ENCODE measurements at places on chromosomes 5 and 9.

DNA sequence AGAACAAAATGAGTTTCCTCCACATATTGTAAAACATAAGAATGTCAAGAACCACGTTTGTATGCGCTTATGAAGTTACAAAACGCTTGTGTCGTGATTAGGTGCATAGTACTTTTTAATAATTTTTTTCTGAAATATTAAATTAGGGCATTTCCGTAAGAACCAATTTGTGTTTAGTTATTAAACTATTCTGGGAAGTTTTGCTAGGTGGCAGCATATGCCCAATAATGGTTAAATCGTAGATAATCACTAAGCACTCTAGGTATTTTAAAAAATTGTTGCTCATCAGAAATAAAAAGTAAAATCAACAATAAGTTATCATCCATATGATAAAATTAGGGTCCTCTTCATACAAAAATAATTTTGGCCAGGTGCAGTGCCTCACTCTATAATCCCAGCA is 5.4 kb downstream of the SRFBP1 start:
- DNase-seq: no peak

GRCh38 chr5:139046551-139046950 is 151.6 kb downstream of the SIL1 start:
- no peak for DNase-seq

DNA sequence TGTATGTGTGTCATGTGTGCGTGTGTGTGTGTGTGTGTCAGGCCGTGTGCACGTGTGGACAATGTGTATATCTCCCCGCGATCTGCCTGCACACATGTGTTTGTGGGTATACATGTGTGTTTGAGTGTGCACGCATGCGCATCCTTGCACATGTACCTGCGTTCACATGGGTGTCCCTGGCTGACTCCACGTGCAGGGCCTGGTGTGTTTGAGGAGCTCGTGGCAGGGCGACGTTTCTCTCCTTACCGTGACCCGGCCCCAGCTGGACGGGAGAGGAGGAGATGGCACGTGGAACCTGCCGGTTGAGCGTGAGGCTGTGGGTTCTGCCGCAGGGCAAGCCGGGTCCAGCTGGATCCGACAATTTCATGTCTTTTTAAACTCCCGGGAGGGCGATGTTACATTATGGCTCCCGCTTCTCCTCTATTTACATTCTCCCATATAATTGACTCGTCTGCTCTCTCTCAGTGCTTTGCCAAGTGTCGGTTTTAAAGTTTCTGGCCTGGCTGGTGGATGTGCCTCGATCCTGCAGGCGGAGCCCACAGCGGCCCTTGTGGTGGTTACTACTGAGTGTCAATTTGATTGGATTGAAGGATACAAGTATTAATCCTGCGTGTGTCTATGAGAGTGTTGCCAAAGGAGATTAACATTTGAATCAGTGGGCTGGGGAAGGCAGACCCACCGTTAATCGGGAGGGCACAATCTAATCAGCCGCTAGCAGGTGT is 5.9 kb downstream of the COL5A1 start:
- no peak for DNase-seq

DNA sequence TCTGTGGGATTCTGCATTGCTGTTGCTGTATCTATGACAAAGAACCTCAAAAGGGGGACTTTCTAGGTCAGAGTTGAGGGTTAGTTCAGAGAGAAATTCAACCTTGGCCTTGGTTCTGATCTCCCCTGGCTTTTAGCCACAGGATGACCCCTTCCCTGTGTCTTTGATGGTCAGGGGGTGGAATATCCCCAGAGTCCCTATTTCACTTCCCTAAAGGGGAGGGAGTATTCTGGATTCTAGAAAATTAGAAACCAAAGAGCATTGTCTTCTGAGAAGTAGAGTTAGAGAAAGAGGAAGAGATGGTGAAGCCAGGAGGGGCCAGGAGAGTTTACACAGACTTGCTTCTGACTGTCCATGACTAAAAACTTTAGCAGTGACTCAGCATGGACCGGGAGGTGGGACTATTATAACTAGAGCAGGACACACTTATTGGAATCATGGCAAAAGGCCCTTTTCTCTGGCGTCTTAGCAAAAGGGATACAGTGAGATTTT is 56.2 kb upstream of the LPAR1 start:
- DNase-seq: no peak

DNA sequence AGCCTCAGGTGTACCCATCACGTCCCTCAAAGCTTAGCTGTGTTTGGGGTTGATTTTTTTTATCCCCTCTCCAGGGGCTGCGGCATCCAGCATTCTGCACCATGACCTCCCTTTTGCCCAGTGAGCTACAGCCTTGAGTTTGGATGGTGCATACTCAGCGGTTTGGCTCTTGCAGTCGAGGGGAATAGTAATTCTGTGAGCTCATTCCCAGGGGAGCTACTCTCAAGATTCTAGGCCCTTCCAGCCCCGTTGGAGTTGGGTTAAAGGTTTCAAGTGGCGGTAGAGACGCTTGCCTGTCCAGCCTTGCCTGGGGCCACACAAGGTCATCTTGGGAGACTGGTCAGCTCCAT is 102.2 kb upstream of the SPRY4 start:
- no peak for DNase-seq

GRCh38 chr5:168463081-168463480 is 23.2 kb upstream of the RARS1 start:
- DNase-seq: no peak

- no peak for DNase-seq
These were observed 5.3 kb downstream of the CDK9 start for GRCh38 chr9:127791085-127791484.

DNA sequence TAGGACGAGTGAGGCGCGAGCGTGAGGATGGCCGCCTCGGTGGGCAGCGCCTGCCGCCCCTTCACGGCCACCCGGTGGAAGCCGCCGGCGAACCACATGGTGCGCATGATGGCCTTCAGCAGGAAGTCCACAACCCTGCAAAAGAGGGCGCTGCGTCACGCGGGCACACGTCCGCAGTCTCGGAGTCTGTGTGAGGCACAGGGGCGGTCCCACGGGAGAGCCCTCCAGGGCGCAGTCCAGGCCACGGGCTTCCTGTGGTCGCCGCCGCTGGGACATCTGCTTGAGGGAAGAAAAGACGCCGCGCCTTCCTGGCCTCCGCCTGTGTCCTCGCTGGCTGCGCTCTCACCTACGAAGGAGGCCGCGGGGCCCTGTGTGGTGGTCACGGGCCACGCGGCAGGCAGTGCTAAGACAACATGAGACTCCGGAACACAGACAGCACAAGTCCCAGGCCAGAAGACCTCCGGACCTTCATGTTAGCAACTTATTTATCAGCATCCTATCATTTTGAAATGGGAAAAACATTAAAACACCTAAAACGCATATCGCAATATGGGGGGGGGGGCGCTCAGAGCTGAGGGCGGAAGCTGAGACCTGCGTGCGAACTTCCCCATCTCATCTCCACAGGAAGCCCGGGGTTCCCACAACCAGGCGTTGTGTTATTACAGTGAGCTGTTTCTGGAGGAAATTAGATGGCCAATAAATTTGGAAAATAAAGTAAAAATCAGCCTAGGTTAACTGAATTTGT is 28.8 kb downstream of the LPCAT1 start:
- DNase-seq: no peak

DNA sequence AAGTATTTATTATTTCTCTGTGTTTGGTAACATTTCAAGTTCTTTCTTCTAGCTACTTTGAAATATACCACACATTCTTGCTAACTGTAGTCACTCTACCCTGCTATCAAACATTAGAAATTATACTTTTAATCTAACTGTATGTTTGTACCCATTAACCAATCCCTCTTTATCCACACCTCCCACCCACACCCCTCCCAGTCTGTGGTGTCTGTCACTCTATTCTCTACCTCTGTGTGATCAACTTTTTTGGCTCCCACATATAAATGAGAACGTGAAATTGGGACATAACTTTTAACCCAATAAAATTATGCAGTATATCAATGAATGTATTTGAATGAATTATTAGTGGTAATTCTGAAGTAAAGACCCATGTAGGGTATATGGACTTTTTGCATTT is 79.7 kb downstream of the PBX3 start:
- no peak for DNase-seq

GRCh38 chr5:114361724-114362196 is at the start of gene KCNN2:
KCNN2 (plus strand) TSS chr5:114362070; CDS start chr5:114362140, 70 bp downstream.
- no peak for DNase-seq

DNA sequence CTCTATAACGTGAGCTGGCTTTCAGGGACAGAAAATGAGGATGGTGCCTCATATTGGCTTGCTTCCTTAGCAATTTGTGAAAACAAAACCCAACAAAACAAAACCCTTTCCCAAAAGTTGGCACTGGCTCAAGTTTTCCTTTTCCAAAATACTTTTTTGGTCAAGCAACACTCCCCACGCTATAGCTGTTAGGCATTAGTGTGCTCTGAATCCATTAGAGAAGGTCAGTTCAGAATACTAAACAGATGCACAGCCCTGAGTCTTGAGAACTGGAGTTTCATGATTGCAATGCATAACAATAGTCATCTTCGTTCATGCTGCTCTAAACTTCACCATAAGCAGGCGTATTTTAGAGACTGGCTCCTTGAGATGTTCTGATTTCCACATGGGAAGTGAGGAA is 172.0 kb upstream of the KLF9 start:
- no peak for DNase-seq

DNA sequence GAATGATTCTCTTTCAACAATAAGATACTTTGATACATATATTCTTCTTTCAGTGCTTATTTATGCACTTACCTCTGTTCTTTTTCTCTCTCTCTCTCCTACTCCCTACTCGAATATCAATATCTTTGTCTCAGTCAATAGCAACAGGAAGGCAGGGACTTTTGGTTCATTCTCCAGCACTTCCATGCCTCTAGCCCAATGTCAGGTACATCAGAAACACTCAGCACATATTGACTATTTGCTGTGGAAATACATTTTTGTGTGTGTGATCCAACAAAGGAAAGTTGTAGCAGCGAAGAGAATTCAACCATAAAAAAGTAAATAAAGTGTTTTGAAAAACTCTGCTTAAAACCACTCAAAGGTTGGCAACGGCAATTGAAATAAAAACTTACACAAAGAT is 12.6 kb downstream of the DIRAS2 start:
- DNase-seq: no peak

DNA sequence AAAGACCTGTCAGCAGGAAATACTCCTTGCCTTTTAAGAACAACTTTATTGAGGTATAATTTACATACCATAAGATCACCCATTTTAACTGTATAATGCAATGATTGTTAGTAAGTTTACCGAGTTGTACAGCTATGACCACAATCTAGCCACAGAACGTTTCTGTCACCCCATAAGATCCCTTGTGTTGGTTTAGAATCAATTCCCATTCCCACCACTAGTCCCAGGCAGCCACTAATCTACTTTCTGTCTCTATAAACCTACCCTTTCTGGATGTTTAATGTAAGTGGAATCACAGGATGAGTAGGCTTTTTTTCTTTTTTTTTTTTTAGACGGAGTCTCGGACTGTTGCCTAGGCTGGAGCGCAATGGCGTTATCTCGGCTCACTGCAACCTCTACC is 4.4 kb downstream of the GPR107 start:
- no peak for DNase-seq

GRCh38 chr9:112705768-112706427 is 12.0 kb downstream of the INIP start:
- no peak for DNase-seq

DNA sequence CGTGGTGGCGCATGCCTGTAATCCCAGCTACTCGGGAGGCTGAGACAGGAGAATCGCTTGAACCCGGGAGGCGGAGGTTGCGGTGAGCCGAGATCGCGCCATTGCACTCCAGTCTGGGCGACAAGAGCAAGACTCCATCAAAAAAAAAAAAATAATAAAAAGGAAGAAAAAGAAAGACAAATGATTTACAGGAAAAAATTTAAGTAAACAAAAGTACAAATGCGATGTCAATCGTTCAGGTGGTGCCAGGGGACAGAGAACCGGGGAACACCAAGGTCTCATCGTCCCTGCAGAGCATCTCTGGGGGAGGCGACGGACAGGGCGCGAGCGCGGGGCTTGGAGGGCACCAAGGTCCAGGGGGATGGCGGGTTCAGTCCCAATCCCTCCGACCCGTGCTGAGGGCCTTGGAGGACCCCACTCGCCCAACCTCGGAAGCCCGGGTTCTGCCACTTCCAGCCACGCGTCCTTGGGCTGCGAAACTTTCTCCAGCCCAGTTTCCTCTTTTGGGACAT is 607 bp upstream of the HNRNPAB start:
- DNase-seq: no peak

DNA sequence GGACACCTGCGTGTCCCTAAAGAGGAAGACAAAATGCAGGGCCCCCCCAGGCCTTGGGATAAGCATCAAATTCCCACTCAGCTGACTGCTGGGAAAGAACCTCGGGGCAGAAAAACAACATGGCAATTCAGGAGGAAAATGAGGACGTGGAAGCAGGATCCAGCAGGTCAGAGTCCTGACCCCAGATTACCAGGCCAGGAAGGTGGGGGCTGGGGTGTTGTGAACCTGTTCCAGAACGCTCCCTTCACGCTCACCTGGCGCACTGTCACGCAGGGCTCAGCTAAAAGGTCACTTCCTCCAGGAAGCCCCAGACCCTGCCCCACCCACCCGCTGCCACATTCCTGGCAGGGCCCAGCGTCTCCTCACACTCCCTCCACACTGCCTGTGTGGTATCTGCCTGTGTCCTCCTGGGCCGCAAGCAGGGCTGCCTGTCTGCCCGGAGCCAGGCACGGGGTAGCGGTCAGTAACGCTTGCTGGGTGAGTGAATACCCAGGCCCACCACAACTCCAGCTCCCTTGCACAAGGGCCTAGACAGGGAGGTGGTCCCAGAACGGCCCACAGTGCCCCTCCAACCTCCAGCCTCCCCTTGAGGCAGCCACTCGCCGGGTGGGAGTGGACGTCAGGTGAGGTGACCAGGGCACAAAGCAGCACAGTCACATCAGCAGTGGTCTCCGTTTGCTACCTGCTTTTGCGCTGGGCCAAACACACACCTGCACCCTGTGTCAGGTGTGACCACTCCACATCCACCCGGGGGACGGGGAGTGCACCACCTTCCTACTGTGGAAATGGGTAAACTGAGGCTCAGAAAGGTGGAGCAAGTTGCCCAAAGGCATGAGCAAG is 18.1 kb downstream of the VAV2 start:
- no peak for DNase-seq

DNA sequence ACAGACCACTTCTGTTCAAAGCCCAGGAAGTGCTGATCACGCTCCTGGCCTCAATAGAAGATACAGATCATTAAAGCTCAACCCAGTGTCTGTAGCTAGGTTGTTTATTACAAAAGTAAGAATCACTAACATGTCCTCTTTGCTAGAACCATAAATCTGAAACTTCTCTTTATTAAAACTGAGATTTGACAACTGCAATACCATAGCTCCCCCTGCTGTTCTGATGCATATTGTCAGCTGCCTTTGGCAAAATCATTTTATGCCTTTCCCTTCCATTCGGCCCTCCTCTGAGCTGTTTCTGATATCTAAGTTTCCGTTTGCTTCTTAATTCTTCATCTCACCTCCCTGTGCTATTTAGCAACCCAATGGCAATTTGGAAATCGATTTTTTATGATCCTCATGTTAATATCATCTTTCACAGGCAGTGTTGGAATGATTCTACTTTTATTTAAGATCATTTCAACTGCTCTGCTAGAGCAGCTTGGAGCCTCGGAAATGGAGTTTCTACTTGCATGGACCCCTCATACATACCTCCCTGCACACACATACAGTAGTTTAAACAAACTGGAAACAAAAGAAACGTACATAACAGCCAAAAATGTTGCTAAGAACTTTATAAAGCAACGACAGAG is 998.8 kb downstream of the MAT2B start:
- DNase-seq: no peak

GRCh38 chr9:32722704-32723103 is 60.6 kb upstream of the TMEM215 start:
- no peak for DNase-seq

- peak; percentile 84 for DNase-seq
These were observed 482 bp downstream of the TESK1 start for GRCh38 chr9:35605351-35606137.
